ENCODE measurements at places on chromosomes 4 and X. TPM values are rescaled to one million over a fixed set of nuclear protein-coding genes. Genes with fewer than 3 reads are reported as not detected.

MAMLD1 gene
- 0.70 TPM for total RNA-seq

FAM184B gene
- not detected for total RNA-seq

GRCh38 chrX:9647431-9647830 lies 118.2 kb downstream of the GPR143 start:
- no peak for DNase-seq

DNA sequence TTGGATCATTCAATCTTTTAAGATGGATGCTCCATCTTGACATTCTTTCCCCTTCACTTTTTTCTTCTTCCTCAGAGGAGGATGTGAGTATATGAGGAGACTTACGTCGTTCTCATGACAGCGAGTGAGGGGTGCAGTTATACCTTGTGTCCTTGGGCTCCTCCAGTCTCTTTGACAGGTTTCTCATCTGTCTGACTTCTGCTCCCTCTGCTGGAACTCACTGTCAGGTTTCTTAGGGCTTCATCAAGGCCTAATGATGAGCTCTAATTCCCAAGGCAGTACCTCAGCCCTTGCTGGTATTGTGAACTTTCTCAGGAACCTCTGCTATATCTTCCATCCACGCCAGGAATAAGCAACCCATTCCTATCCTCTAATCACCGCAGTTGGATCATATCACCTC lies 237.8 kb upstream of the ADGRL3 start:
- DNase-seq: no peak

GRCh38 chr4:169407217-169407845 lies 136.6 kb upstream of the SH3RF1 start:
- no peak for DNase-seq

GRCh38 chr4:110970642-110971041 lies 347.8 kb upstream of the PITX2 start:
- no peak for DNase-seq

GRCh38 chr4:1321486-1321885 lies 25.5 kb upstream of the UVSSA start:
- DNase-seq: no peak

DNA sequence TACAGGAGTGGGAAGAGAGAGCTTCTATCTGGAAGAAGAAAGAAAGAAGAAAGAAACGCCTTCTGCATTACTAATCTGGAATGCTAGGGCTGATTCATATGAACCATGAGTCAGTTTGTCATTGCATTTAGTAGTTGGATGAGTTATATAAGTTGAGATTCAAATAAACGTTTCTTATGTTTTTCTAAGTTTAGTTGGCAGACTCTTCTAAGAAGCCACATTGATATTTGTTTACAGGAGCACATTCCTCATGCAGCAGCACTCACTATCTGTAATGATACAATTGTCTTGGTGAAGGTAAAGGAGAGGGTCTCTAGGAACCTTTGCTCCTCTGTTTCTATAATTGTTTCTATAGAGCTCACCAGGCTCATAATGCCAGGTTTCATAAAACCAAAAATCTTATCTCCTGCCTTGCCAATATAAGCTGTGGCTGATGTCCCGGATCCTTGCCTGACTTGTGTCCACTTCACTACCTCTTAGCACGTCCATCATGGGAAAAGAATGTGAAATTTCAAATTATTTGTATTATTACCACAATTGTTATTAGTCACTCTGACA lies 39.5 kb downstream of the HOPX start:
- no peak for DNase-seq

- DNase-seq: no peak
Observed at GRCh38 chr4:99679204-99679603, 21.6 kb upstream of the C4orf54 start.

DNA sequence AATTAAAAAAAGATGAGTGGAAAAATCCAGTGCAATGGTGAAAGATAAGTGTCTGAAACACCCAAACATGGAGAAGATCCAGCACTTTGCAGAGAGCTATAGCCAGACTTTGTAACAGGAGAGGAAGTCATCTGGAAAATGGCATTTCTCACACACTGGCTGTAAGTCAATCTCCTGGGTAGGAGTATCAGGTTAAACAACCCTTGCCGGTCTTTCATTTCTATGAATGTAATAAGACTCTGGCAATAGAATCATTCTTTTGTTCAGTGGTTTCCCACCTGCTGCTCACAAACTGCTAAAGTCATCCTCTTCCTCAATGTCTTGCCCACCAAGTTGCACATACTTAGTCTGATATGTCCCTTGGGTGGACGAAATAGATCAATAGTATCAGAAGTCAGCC lies 94.0 kb upstream of the ATP8A1 start:
- DNase-seq: no peak

DNA sequence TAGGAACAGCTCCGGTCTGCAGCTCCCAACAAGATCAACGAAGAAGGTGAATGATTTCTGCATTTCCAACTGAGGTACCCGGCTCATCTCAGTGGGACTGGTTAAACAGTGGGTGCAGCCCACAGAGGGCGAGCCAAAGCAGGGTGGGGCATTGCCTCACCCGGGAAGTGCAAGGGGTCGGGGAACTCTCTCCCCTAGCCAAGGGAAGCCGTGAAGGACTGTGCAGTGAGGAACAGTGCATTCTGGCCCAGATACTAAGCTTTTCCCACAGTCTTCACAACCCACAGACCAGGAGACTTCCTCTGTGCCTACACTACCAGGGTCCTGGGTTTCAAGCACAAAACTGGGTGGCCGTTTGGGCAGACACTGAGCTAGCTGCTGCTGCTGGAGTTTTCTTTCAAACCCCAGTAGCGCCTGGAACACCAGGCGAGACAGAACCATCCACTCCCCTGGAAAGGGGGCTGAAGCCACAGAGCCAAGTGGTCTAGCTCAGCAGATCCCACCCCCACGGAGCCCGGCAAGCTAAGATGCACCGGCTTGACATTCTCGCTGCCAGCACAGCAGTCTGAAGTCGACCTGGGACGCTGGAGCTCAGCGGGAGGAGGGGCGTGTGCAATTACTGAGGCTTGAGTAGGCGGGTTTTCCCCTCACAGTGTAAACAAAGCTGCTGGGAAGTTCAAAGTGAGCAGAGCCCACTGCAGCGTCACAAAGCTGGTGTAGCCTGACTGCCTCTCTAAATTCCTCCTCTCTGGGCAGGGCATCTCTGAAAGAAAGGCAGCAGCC lies 84.6 kb downstream of the THOC2 start:
- DNase-seq: no peak

DNA sequence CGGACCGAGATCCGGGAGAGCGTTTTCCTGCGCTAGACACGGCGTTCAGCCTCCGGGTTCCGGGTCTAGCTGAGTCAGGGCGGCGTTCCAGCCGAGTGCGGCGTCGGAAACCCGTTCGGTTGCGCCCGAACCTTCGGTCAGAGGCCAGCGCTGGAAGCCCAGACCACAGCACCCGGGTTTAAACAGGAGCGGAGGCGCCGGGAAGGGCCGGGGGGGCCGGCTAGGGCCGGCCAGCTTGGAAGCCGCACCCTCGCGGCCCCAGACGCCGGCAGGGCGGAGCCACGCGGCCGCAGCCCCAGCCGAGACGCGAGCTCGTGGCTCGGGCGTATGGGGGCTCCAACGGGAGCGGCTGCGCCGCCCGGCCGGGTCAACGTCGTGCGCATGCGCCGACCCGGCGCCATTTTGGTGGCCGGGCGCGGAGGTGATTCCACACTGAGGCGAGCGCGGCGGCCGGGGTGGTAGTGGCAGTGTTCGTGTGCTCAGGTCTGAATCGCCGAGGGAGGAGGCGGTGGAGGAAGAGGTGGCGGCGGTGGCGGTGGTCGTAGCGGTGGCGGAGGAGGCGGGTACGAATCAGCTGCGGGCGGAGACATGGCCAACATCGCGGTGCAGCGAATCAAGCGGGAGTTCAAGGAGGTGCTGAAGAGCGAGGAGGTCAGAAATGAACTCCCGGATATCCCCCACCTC lies at the start of gene UBE2K:
Gene UBE2K, plus strand, starts transcription at position 397 of the 684 bp plus-strand sequence. Its CDS starts 192 bp downstream, at position 589.
- peak; percentile 93 for DNase-seq

DNA sequence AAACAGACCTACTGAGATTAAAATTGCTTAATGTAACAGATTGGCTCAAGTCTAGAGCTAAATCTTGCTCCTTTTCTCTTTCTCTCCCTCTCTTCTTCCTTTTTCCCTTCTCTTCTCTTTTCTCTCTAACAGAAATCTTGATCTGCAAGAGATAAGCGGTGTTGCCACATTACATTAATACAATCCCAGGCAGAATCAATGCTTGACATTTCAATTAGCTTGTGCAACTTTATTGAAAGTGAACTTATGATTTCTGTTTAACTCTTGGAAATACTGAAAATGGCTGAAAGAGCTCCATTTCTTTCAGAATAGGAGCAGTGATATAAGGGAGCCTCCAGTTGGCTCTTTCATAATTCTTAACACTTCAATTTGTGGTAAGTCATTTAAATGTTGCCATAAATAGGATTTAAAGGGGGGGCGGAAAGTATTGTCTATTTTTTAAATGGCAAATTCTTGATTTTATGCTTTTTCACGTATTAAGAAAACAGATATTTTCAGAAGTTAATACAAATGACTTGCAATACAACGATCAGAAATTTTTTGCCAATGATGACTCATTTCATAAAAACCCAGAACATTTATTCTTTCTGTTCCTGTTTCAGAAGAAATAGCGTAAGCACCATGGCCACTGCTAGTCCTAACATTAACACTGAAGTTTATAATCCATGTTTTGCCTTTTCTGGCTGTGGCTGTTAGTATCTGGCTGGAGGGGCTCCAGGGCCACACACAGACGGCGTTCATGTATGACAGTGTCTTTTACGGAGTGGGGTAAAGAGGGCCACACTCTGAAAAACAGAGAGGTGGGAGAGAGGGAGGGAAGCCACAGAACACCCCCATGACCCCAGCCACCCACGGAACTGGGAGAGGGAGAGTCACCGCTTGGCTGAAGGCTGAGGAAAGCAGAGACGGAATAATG lies 115.7 kb upstream of the FAT1 start:
- DNase-seq: no peak

DNA sequence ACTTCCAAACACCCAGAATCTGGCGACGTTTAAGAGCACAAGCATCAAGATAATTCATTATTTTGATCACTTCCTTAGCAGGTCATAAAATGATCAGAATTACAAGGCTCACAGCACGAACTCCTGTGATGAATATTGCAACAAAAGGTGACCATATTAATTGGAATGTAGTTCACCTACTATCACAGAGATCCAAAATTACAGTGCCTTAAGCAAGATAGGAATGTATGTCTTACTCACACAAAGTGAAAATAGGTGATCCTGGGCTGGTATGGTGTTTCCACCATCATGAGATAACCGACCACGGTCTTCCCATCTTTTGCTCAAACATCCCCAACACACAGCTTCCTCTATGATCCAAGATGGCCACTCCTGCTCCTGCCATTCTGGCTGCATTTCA lies 131.2 kb downstream of the SCFD2 start:
- no peak for DNase-seq

DNA sequence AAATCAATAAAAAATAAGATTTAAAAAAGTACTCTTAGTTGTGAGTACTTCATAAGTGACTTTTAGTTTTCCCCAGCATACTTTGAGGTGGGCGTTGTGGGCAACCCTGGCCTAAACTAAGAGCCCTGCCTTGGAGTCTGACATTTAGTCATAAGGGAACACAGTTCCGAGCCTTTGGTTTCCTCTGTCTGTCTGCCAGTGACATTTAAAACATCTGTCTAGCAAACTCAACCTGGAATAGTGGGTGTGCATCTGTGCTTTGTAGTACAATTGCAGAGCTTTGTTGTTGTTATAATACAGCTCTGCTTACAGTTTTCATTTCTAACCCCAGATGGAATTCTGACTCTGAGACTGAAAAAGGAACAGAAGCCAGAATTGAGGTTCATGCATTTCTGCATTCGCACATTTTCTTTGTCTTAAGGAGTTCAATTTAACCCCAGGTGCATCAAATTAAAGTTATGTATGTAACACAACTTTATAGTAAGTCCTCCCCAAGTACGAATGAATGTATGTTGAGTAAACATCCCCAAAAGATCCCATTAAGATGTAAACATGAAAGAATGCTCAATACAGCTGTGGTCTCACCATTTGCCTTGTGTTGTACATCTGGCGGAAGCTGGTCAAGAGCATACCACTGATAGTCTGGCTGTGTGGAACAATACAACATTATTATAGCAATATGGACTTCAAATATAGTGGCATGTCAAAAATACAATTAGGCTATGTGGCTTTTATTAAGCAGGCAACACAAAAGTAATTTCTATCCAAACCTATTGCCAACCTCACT lies 25.9 kb downstream of the TNIP3 start:
- DNase-seq: no peak
